Panc1 (cell line): ENCODE measurements at places on chromosomes 2 and 18. TPM values are rescaled to one million over a fixed set of nuclear protein-coding genes. Genes with fewer than 3 reads are reported as not detected.

- DNase-seq = no peak
Measured at GRCh38 chr2:234245945-234246344, 195.4 kb downstream of the SPP2 start.

Gene OTOS
- not detected for total RNA-seq

GRCh38 chr2:112204411-112204810 lies 50.4 kb downstream of the ZC3H8 start:
- no peak for DNase-seq

GRCh38 chr18:76490033-76490432 lies 5.0 kb downstream of the ZNF516 start:
- DNase-seq = no peak

DNA sequence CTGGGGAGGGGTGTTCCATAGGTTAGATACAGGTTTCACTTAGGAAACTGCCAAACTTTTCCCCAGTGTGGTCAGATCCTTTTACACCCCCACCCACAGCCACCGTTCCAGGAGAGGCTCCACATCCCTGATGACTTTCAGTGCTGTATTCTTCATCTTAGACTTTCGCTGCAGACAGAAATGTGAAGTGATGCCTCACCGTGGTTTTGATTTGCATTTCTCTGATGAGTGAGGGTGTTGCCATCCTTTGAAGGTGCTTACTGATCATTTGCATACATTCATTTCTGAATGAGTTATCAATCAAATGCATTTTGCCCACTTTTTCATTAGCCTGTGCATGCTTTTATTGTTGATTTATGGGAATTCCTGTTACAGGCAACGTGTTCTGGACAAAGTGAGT lies 14.9 kb downstream of the COPS9 start:
- DNase-seq = no peak

DNA sequence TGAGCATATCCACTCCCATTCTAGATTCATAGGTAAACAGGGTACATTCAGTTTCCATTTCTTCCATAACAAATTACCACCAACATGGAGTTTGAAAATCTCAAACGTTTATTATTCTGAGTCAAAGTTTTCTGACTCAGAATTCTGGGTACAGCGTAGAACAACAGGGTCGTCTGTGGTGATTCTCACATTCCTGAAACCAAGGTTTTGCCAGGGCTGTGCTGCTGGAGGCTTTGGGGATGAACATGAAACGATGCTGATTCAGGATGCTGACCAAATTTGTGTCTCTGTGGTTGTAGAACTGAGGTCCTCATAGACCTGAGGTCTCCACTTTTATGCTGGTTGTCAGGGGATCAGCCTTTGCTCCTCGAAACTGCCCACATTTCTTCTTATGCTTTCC lies 255.7 kb downstream of the DSEL start:
- DNase-seq = no peak

Gene FAM210A
- 21.0 TPM for total RNA-seq

- DNase-seq = no peak
Measured at GRCh38 chr2:204608237-204608939, 63.1 kb downstream of the PARD3B start.

Gene ST8SIA3
- not detected for total RNA-seq

DNA sequence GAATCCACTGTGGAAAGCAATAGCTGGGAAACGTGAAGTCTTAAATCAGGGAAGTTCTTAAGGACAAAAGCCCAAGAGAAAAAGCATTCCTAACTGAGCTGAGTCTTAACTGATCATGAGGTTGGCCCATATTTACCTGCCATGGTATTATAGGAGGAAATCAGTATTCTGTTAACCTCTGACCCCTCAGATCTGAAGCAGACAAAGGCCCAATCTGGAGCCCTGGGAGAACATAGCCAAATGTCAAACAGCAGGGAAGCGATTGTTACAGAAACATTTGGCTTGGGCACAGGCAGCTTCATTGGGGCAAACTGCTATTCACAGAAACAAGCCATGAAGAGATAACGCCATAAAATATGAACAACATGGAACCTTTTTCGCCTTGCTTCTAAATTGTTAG lies 18.8 kb downstream of the EPHA4 start:
- DNase-seq = no peak

- no peak for DNase-seq
Measured at GRCh38 chr2:238106698-238107524, 6.8 kb downstream of the ESPNL start.

Gene VWC2L
- total RNA-seq = not detected

Gene KCNK3
- total RNA-seq = 32.8 TPM

DNA sequence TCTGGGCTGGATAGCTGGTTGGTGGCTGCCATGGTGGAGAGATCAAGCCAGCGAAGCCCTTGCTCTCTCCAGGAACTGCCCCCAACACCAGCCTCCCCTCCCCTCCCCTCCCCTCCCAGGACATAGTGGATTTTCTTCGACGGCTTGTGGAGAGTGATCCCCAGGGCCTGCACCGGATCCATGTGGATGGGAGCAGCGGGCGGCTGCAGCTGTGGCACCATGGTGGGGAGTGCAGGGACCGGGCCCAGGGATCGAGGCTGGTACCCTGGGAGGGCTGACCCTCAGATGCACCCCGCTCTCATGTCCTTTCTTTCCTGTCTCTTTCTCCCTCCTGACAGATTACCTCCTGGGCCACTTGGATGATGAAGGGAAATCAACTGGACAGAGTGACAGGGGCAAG lies 7.0 kb downstream of the TTC31 start:
- no peak for DNase-seq

Gene IL1R2
- 0.15 TPM for total RNA-seq

GRCh38 chr18:22543769-22544168 lies 126.1 kb upstream of the CTAGE1 start:
- no peak for DNase-seq

- no peak for DNase-seq
Measured at GRCh38 chr2:135023886-135024485, 23.3 kb downstream of the MAP3K19 start.

- no peak for DNase-seq
Measured at GRCh38 chr18:26619350-26619749, 71.0 kb upstream of the KCTD1 start.

Gene RBBP8
- total RNA-seq = 62.8 TPM

Gene IL1A
- not detected for total RNA-seq

- DNase-seq = no peak
Measured at GRCh38 chr18:48718251-48718959, 179.6 kb downstream of the CTIF start.

GRCh38 chr18:79478484-79479115 lies 82.9 kb downstream of the NFATC1 start:
- DNase-seq = no peak

- DNase-seq = no peak
Measured at GRCh38 chr18:46334868-46335281, 230.7 kb downstream of the HAUS1 start.

- DNase-seq = no peak
Measured at GRCh38 chr2:135785032-135785431, 43.4 kb downstream of the UBXN4 start.

Gene RNU2-63P
- total RNA-seq = 14.0 TPM

Gene ZNF2
- 5.6 TPM for total RNA-seq

GRCh38 chr2:216205486-216205885 lies 96.3 kb downstream of the XRCC5 start:
- no peak for DNase-seq

Gene RAPGEF4
- total RNA-seq = 0.62 TPM

- no peak for DNase-seq
Measured at GRCh38 chr2:161448431-161448830, 32.3 kb downstream of the TBR1 start.

GRCh38 chr2:231305221-231305620 lies 90.3 kb upstream of the B3GNT7 start:
- no peak for DNase-seq

Gene RIT2
- total RNA-seq = not detected

Gene MC2R
- 0.05 TPM for total RNA-seq

Gene SERPINB10
- not detected for total RNA-seq

Gene CYRIA
- 0.13 TPM for total RNA-seq
